ENCODE measurements at places on chromosomes 11 and 22.

DNA sequence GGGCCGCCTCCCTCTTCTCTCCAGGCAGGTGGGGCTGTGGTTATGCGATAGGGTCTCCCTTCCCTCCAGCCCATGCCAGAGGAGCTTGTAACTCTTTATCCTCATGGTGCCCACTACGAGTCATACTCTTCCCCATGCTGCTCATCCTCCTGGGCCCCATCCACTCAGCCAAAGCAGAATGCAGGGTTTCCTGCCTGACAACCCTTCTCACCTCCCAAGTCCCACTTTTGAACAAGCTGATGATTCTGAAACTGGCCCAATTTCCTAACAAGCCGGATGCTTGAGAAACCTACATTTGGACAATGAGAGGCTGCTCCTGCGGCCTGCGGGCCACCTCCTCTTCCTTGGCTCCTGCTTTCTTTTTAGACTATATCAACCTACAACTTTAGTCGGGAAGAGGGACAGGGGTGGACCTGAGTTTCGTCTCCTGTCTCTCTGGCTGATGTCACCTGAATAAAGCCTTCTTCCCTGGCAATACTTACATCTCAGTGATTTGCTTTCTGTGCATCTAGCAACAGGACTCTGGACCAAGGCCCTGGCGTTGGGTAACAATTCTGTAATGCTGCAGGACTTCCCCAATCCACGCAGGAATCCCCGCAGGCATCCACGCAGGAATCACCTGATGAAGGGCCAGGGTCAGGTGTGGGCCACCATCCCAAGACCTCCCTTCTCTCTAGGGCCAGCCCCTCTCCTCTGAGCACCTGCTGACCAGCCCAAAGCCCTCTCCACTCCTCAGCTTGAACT, 1.5 kb upstream of the NDUFS8 start:
- DNase-seq: no peak

GRCh38 chr11:107741044-107741823, 29.4 kb upstream of the SLN start:
- DNase-seq: no peak

GRCh38 chr11:17267576-17267975, 9.0 kb upstream of the NUCB2 start:
- DNase-seq: no peak

DNA sequence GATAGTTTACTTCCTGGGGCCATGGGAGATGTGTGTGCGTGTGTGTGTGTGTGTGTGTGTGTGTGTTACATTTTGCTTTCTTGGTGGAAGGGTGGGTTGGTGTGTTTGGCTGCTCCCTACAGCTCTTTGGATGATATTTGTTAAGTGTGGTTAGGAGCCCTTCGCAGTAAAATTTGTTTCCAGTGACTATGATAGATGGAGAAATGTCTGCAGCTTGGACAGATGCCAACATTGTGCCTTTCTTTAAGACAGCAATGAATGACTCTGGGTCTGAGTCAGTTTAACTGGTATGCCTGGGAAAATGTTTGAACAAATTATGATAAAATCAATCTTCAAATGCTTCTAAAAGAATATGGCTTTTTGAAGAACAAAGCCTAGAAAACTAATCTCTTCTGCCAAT, 102.7 kb upstream of the TRPC6 start:
- DNase-seq: no peak

GRCh38 chr11:86938900-86939880, 16.0 kb downstream of the FZD4 start:
- DNase-seq: no peak

- no peak for DNase-seq
These were observed 3.4 kb upstream of the MCAM start for GRCh38 chr11:119320240-119320775.

DNA sequence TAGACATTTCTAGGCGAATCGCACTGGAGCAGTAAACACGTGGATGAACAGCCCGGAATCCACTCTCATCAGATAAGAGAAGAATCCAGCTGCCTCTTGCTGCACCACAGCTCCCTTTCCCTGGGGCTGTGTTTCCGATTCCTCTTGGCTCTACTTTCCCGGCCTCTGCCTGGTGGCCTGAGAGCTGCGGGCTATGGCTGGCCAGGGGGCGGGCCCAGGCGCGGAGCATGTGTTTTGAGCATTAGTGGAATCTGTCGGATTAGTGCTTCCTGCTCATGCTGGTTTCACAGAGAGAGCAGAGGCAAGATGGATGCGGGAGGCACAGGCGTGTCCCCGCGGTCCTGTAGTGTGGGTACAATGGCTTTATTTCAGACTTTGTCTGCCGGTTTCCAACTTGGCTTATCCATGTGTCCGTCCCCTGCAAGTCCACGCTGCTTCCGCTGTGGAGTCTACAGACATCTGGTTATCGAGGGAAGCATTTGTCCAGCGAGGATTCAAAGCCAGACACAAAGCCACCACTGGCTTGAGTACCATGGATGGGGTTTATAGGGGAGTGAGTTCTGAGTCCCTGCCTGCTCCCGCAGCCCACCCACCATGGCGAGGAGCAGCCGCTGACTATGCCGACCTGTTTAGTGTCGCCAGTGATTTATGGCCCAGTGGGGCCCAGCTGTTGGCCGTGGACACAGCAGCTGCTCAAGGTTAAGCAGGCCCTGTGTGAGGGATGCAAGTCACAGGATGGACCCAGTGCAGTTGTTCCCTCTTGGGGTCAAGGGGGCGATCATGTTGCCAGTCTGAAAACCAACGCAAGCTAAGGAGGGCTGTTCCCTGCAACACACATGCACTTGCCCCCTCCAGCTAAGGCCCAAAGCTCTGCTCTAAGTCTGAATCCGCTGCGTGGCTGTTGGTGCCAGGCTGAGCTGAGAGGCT, 43.3 kb upstream of the EP300 start:
- peak; percentile 40 for DNase-seq

GRCh38 chr22:16915701-16916100, 90.5 kb upstream of the XKR3 start:
- no peak for DNase-seq

- no peak for DNase-seq
These were observed 288.4 kb upstream of the CCDC90B start for GRCh38 chr11:83574519-83574918.

GRCh38 chr11:34243600-34244464, 114.0 kb downstream of the ABTB2 start:
- no peak for DNase-seq

DNA sequence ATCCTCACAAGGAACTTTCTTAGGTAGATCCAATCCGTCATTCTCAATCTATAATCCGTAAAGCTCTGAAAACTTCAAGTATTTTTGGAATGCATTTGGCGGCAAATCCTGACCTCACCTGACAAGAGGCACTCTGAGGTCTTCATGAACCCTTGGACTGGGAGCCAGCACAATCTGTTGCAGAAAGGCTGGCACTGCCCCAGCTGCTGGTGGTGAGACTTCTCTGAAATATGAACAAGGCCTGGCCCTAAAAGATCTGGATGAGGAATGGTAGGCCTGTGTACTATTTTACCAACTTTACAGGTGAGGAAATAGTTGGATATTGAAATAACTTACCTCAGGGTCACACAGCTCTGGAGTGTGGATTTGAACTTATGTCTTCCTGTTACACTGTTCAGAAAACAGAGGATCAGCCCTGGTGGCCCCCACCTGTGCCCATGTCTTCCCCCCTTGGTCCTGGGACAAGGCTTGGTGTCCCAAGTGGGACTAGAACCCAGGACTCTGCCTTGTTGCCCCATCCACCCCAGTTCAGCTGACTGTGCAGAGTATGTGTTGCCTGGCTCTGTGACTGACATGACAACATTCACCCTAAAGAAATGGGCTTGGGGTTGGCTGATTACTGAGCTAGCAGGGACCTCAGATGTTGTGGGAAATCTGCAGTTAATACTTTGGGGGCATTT, 471.4 kb downstream of the MN1 start:
- DNase-seq: no peak

DNA sequence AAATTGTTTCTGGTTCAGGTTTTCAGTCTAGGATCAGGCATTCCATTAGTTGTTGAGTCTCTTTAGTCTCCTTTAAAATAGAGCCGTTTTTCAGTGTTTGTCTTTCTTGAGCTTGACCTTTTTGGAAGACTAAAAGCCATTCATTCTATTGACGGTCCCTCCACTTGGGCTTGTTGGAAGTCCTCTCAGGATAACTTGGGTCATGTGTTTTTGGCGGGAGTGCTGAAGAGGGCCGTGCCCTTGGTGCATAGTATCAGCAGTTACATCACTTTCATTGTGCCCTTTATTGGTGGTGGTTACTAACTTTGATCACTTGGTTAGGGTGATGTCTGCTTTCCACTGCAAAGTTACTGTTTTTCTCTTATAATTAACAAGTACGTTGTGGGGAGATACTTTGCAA, 20.8 kb downstream of the CECR2 start:
- no peak for DNase-seq

DNA sequence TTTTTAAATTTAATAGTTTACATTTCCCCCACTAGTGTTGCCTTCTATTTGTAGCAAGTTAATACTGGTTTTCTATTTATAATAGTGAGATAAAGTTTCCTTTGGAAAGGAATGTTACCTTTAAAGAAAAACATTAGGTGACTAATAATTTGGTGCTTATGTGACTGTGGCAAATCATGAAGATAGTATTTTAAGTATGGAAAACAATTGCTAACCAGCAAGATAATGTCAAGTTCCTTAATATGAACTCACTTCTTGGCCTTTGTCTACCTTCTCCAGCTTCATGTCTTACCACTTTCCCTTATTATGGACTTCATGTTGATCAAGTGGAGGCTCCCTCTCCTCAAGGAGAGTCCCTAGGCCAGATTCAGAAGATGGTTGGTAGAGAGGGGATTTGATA, 27.2 kb downstream of the ARHGEF12 start:
- DNase-seq: no peak

DNA sequence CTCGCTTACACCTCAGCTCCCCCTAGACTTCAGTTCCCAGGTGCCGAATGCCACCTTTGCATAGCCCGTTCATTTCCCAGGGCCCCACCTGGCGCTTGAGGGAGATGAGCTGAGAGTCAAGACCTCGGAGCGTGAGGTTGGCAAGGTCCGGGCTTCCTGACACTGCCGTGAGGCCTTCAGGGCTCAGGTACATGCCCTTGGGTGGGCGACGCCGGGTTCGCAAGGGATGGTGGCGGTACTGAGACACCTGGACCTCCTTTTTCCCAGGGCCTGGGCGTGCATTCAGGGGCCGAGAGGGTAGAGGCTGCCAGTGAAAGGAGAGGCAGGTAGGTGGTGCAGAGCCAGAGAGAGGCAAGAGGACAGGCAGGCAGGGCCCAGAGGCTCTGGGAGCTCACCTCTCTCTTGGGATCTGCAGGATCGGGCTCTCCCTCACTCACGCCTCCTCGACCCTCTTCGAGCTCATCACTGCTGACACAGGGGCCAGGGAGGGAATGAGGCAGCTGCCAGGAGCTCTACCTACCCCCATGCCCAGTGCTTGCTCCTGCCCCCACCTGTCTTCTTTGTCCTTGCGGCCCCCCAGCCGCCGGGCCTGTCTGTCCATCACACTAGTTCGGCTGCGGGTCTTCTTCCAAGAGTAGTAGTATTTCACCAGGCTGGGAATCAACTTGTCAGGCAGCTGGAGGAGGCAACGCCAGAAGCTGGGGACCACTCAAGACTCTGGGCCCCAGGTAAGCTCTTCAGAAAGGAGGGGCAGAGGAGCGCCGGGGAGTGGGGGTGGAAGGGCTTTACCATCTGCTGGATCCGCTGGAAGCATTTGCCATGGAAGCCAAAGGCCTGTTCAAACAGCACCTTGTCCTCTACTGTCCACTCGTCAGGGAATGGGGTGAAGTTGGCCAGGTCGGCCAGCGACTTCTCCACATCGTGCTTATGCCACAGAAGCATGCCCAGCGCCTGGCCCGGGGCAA, 2.8 kb downstream of the RCOR2 start:
- no peak for DNase-seq

- DNase-seq: no peak
These were observed 5.4 kb upstream of the C11orf87 start for GRCh38 chr11:109416601-109417000.

DNA sequence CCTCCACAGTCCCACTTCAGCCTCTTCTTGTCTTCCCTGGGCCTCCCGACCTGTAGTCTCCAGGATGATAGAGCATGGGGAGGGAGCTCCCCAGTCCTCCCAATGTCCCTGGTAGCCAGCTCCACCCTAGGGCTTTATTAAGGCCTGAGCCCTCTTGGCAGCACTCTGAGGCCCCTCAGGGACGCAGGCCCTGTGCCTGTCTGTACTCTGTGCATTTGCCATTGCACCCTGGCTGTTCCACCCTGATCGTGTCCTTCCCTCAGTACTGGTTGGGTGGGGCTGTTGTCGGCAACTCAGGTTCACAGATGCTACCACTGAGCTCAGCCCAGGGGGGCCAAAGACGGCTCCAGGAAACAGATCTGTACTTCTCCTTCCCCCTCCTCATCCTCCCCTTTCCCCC, 7.2 kb downstream of the SSTR3 start:
- no peak for DNase-seq

GRCh38 chr22:42780070-42780540, 59.4 kb upstream of the A4GALT start:
- DNase-seq: peak; percentile 90

- DNase-seq: no peak
These were observed 11.4 kb upstream of the VSTM5 start for GRCh38 chr11:93861808-93862207.

- DNase-seq: no peak
These were observed 57.2 kb downstream of the GUCY1A2 start for GRCh38 chr11:106961048-106961447.

GRCh38 chr11:93221539-93221938, 23.7 kb upstream of the SLC36A4 start:
- DNase-seq: no peak

- DNase-seq: no peak
These were observed 14.6 kb downstream of the KCNA4 start for GRCh38 chr11:30002157-30002785.

DNA sequence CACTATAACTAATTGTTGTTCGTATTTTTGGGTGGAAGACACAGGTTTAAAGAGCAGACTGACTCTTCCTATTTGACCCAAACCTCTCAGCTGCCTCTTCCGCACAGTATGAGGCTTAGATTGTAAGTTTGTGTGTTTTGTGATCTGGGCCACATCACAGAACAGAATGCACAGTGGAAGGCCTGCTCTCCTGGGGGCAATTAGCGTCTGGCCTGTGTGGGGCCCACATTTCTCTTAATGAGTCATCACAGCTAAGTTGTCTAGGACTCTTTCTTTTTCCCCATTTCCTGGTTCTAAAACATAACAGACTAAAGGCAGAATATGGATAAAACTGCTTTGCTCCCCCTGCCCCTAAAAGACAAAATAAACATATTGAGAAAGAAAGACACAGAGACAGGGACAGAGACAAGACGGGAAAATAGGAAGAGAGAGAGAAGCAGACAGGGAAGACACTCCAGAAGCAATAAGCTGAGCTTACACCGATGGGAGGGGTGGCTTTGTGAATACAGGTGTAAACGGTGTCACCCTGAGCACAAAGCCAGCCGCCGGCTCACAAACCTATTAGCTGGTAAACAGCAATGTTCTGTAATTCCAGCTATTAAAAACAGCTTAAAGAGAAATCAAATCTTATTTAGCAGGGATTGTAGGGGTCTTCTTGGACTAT, 127.4 kb upstream of the OPCML start:
- no peak for DNase-seq

Measured in forelimb muscle (tissue), 1 donor.